ENCODE measurements at places on chromosomes 1 and 21.

GRCh38 chr1:10209590-10209904, 823 bp upstream of the KIF1B start:
- no peak for DNase-seq

GRCh38 chr1:204254031-204254661, 40.4 kb upstream of the GOLT1A start:
- DNase-seq, result no peak

GRCh38 chr1:160346958-160347357, 3.8 kb downstream of the NCSTN start:
- no peak for DNase-seq

DNA sequence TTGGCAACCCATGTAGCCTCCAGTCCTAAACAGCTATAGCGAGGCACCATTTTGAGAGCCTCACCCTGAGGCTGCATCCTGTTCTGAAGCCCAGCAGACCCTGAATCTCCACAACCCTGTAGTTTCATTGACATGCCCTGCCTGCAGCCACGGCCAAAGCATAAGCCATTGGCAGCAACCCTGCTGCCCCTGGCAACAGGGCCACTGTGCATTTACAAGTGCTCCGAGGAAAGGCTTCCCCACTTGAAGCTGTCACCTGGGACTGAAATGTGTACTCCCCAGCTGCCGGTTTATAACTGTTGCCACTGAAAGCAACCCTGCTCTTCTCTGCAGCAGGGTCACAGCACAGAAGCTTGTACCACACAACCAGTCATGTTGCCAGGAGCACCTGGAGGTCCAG, 124.2 kb upstream of the OLFM3 start:
- DNase-seq, result no peak

- DNase-seq, result no peak
Measured at GRCh38 chr1:64909031-64909430, 57.3 kb downstream of the JAK1 start.

- DNase-seq, result no peak
Measured at GRCh38 chr1:113903501-113904292, 902 bp downstream of the AP4B1 start.

GRCh38 chr1:58082596-58082995, 463.9 kb downstream of the OMA1 start:
- no peak for DNase-seq

- DNase-seq, result no peak
Measured at GRCh38 chr1:227793079-227793947, 22.2 kb upstream of the PRSS38 start.

GRCh38 chr1:6254691-6255090, 6.2 kb downstream of the GPR153 start:
- no peak for DNase-seq

GRCh38 chr1:156894711-156895454, 1.4 kb downstream of the PEAR1 start:
- DNase-seq, result no peak

DNA sequence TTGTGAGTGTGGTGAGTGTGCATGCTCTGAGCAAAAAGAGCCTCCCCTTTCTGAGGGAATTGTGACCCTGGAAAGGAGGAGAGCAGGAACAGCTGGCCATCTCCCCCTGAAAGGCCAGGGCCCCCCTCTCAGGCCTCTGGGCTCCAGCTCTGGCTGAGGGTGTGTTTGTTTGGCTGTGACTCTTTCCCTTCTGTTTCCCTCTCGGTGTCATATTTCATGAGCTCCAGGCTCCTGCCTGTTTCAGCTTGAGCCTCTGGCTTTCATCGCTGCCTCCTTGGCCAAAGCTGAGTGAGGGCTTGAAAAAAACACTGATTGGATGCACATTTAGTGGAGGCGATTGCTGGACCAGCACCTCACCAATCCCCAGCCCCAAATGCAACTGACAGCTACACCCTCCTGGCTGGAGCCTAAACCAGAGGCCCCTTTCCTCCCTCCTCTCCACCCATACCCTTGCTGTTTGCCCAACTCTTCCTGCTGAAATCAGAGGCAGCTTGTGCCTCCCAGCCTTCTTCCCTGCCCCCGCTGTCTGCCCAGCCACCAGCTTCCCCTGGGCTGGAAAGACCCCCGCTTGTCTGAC, 64.1 kb downstream of the DDR2 start:
- peak; percentile 39 for DNase-seq

DNA sequence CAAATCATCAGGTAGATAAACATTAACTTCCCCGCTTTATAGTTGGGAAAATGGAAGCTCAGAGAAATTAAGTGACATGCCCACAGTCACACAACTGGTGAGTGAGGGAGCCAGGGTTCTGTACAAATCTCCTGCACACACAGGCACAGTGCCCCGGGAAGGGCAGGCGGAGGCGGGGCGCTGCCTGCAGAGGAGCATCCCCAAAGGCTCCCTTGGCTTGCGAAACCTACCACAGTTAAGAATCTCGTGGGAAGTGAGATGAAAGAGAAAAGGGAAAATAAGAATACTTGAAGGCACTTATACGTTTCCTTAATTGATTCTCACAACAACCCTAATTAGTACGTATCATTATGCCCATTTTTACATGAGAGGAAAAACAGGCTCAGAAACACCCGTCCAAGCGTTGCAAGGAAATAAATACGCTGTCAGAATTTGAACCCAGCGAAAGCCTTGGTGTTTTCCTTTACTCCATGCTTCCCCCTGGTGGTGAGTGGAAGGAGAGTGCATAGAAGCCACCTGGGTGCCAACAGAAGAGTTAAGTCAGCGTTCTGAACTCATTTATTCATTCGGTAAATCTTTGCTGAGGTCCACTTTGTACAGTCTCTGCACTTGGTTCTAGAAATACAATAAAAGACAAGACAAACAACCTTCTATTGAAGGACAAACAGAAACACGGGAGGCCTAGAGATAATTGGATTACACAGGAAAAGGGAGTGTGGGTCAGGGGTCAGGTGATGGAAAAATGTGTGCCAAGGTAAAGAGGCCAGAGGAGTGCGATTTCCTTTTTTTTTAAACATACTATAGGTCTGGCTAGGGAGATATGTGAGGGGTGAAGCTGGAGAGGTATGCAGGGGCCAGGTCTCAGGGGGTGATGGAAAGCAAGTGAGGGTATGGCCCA, 28.4 kb downstream of the ACP6 start:
- DNase-seq, result peak; percentile 3

Data from hypothalamus (tissue), 51 donors.